ENCODE measurements at places on chromosomes 7 and 10. TPM values are rescaled to one million over a fixed set of nuclear protein-coding genes. Genes with fewer than 3 reads are reported as not detected.

Gene LDB1
- total RNA-seq: 39.5 TPM

Gene EBF3
- under 0.01 TPM for total RNA-seq

Gene SORBS1
- total RNA-seq: 0.26 TPM

Gene OAT
- 147 TPM for total RNA-seq

Gene C10orf105
- total RNA-seq: under 0.01 TPM

Gene KCND2
- 2.1 TPM for total RNA-seq

Gene BET1
- 40.3 TPM for total RNA-seq

Gene FOXI2
- total RNA-seq: not detected

Gene ACTL6B
- total RNA-seq: not detected

Gene ADCYAP1R1
- total RNA-seq: not detected

Gene SH2D4B
- total RNA-seq: not detected

Gene PWWP2B
- 14.1 TPM for total RNA-seq

Gene MDFIC
- 67.4 TPM for total RNA-seq

Gene SEMA3C
- 203 TPM for total RNA-seq

Data from fibroblast of lung (primary cell).